ENCODE measurements at places on chromosomes 7 and 10.

DNA sequence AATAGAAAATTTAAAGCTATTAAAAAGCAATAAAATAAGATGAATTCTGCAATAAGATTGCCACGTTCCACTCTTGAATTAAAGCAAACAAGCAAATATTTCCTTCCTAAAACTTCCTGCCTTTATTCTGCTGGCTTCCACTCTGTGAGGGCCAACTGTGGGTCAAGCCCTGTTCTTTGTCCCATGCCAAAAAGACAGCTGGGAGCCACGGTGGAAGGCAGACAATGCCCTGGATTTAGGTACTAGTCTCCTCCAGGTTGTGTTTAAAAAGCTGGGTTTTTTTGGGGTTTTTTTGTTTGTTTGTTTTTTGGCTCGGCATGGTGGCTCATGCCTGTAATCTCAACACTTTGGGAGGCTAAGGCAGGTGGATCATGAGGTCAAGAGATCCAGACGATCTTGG lies 39.1 kb downstream of the LRRTM3 start:
- DNase-seq: no peak

- no peak for DNase-seq
These were observed 208.0 kb downstream of the ZNF365 start for GRCh38 chr10:62582101-62582705.

DNA sequence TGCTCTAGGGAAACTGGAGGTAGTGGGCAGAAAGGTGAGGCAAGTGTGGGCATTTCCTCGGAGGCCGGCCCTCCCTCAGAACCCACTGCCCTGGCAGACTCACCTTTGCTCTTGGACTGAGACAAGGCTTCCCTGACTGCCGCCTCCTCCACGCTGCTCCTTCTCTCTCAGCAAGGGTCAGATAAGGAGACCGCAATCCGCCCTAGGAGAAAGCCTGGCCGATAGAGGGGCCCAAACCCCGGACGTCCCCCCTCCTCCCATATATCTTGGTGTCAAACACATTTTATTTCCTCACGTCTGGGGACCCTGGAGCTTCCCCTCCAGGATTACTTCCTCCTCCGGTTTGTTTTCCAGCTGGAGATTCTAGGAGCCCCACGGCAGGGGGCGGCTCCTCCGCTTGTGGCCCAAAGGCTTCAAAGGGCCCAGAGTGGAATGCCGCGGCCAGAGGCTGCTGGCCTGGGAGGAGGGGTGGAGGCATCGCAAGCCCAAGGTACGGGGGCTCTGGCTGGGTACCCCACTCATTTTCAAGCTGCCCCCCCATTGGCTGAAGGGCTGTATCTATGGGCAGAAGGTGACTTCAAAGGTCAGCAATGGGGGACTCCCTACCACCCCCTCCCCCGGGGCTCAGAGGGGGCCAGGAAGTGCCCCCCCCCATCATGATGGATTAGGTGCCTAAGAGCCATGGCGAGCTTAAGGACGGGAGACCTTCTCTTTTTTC lies 31.7 kb upstream of the LBX1 start:
- no peak for DNase-seq

DNA sequence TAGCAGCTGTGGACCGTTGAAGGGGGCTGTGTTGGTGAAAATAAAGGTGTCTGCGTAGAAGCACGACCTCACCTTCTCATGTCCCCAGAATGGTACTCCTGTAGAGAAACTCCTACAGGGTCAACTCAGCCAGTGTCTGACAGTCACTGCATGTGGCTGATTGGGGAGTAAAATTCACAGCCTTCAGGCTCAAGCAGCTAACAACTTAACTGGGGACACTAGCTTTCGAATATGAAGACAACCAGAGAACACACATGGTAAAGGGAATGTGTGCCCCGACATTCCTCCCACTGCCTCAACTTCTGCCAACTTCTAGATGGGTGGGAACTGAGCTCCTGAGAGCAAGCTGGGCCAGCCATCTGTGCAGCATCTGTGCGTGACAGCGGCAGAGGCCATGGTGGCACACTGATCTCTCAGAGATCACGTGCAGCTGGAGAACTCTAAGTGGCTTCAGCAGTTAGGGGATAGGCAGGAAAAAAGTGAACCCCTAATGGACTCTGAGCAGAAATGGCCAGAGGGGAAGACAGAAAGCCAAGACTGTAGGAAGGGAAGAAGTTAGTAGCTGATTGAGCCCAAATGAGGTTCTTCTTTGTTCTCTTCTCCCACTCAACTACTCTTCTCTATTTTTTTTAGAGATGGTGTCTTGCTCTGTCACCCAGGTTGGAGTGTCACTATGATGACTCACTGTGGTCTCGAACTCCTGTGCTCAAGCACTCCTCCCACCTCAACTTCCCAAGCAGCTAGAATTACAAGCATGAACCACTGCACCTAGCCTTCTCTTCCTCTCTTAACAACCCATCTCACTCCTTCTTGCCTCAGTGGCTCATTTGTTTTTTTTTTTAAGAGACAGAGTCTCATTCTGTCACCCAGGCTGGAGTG lies 280.8 kb downstream of the ZEB1 start:
- no peak for DNase-seq

- DNase-seq: no peak
These were observed 3.8 kb downstream of the CYP3A43 start for GRCh38 chr7:99831595-99831994.

- DNase-seq: no peak
These were observed 116.1 kb upstream of the PALS2 start for GRCh38 chr7:24457219-24457558.

GRCh38 chr7:12030116-12030515 lies 181.0 kb upstream of the TMEM106B start:
- no peak for DNase-seq

GRCh38 chr7:30427296-30428070 lies 51.1 kb downstream of the NOD1 start:
- no peak for DNase-seq

- DNase-seq: no peak
These were observed 20.6 kb upstream of the WASL start for GRCh38 chr7:123769371-123769770.

DNA sequence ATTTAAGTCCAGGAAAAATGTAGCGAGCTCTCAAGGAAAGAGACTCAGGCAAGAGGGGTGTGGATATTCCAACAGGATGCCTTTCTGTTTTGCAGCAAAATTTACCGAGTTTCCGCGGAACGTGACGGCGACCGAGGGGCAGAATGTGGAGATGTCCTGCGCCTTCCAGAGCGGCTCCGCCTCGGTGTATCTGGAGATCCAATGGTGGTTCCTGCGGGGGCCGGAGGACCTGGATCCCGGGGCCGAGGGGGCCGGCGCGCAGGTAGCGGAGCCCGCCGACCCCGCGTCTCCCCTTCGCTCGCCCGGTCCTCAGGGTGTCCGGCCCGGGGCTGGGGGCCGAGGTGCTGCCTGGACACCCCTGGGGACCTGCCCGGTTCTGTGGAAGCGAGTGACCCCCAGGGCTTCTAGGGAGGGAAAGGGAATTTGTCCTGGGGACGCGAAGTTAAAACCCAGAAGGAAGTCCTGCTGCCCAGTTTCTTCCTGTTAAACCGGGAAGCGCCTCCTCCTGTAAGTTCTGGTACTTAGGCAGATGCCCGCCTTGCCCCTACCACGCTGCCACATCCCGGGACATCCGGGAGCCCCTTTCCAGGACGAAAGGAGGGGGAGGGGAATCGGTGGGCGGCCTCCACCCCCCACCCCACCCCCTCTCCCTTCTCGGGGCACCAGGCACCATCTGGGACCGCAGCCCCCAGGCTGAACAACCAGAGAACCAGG lies 2.5 kb downstream of the VSTM2A start:
- no peak for DNase-seq

DNA sequence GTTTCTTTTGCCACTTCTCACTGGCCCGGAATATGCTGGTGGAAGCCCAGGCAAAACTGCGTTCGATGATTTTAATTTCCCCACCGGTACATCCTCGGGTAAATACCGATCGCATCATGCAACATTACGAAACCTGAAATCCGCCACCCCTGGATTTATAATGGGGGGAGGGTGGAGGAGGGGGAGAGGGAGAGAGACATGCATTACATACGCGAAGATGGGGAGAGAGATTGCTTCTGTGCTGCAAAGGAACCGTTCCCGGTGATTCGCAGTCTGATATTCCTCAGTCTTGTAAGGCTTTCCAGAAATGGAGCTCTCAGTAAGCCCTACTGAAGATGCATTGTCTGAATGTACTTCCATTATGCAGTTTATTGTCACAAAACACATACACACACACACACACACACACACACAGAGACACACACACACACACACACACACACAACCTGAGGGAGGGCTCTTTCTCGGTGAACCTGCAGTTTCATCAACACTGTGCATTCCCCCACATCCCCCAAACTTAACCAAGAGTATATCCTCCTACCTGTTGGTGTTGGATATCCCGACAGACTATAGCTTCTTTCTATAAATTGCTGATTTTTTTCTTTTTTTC lies 741 bp downstream of the GPR85 start:
- no peak for DNase-seq

DNA sequence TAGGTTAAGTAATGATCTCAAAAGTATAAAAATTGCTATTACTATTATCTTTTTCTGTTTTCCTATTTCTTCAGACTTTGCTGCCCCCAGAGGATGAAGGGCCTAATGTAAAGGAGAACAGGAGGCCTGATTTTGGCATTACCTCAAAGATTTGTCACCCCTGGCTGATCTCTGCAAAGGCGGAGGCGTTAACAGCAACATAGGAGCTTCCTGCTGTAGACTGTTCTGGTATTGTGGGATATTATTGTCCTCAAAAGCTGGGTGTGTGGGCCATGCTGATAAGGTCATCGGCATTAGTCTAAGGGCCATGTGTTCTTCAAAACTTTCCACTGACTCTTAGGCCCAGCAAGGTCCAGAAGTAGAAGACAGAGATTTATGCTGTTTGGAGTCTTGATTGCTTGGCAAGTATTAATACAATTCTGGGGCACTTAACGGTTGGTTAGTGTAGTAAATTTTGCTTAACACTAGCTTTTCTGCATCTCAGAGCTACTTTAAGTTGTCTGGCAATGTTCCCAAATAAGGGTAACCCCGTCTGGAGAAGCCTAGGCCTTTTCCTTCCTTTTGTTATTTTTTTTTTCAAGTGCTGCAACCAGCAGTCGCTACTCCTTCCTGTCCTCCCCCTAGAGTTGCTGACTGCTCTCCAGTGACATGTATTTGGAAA lies 14.0 kb upstream of the ENTPD1 start:
- DNase-seq: no peak

- DNase-seq: no peak
These were observed 494 bp upstream of the RHBDD2 start for GRCh38 chr7:75878312-75878768.

- no peak for DNase-seq
These were observed 153.1 kb upstream of the UNC5B start for GRCh38 chr10:71059054-71059818.

DNA sequence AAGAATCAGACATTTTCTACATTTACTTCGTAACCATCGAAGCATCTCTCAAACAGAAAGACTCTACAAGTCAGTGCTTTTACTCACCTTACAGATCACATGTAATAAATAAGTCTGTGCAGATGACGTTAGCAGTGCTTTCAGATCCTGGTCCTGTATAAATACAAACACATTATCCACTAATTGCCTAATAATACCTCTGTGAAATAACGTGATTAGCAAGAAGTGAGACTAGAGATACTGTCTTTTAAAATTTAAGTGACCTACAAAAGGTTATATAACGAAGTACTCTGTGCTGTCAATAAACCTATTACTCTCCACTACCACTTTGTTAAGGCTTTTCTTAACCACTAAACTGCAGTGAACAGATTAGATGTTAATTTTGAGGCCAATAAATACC lies 246.9 kb downstream of the NSUN6 start:
- no peak for DNase-seq

DNA sequence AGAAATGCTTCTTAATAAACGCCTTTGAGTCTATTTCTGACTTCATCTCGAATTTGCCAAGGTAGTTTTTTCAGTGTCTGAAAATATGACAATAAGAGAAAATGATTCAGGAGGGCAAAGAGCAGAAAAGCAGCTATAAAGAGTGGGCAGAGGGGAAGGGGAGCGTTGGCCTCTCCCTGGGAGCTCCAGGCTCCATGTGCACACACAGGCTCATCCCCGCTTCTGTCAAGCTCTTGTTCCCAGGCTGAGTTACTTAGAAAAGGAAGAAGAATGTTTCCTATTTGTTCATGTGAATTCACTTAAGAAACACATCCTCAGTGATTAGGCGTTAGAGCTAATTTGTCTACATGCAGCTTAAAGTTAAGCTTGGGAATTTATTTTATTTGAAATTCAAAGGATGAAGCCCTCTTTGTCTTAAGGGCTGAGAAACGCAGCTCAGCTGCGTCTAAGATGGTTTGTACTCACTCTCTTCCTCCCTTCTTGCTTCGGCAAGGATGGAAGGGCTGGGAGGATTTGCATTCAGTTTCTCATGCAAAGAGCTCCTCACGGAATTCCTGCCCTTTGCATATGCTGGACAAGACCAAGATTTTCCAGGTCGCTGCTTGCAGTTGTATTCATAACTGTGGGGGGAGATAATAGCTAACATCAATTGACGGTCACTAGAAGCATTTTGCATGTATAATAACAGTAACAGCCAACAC lies 29.0 kb upstream of the ATXN7L1 start:
- no peak for DNase-seq

DNA sequence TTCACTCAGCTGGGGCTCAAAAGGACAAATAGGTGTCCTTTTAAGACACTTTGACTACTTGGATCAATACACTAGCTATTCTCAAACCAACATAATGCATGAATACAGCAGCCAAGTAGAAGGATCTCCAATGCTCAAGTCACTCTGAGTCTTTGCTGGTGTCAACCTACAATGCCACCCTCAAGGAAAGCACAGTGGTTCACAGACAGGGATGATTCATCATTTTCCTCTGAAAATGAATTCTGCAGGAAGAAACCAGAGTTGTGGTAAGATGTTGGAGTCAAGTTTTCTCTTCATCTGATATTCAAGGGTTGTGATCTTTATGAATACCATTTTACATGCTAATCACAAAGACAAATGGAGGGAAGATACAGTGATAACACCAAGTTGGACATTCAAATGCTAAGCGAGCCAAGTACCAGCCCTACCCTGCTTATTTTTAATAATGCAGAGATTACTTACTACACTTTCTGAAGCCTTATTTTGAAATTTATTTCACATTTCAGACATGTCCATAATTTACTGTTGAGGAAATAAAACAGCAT lies 143.1 kb upstream of the FGFR2 start:
- no peak for DNase-seq

- DNase-seq: peak; percentile 47
These were observed 73.3 kb downstream of the PRPF18 start for GRCh38 chr10:13659887-13660550.

DNA sequence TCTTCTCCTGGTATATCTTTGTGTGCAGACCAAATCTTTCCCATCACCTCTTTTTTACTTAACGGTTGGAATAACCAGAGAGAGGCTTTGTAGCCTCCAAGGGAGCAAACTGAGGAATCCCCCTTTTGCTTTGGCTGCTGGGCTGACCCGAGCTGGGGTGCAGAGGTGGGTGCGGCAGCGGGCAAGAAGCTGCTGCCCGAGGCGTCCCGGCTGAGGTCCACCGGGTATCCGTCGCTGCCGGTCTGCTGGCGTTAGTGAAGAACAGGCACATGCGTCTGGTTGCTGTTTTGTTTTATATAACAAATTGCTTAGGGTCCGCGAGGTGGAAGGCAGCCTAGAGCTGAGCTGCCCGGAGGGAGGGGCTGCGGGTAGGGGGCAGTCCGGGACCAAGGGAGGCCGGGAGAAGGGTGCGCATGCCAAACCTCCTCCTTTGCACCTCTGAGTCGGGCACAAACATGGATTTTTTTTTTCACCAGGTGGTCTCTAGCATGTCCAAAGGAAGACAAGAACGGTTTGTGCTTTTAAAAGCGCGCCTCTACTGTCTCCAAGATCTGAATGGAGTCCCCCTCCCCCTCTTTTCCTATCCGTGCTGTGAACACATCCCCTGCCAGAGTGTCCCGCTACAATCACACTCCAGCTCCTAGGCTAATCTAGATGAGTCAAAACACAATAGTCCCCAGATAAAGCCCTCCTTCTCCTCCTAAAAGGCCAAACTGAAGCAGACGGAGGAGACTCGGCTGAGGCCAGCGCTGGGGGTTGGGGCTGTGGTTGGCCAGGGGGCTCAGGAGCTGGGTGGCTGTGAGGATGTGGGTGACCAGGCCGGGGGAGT lies 6.8 kb upstream of the GATA3 start:
- DNase-seq: no peak

Data from activated CD4-positive, alpha-beta T cell treated with anti-CD3 and anti-CD28 coated beads for 24 hours (primary cell).